ENCODE measurements at places on chromosomes 6 and 20.
A peak's percentile ranks its signal among the peaks of the same experiment; 100 is the strongest.

DNA sequence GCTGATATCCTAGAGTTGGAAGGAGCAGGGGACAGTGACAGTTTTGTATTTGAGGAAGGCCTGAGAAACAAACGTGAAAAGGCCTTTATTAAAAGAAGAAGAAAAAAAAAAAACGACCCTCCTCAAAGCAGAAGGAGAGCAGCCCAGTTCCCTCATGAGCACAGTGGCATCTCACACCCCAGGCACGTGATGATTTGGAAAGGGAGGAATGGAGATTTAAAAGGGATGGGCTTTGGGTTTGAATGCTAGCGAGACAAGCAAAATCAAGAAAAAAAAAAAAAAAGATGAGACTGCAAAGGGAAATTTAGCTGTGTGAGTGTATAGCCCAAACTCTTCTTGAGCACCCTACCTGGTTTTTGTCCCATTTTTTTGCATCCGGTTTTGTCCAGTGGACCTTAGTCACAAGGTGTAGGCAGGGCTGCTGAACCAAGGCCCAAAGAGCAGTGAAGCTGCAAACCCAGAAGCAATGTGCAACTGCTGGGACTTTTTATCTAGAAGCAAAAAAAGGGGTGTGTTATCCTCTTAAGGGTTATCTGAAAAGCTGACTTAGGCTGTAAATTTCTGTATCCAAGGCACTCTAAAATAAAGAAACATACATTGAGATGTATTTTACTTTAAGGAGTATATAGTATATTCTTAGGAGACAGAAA, 54.5 kb upstream of the RREB1 start:
- no peak for DNase-seq

GRCh38 chr6:10141746-10142443, 273.0 kb downstream of the TFAP2A start:
- no peak for DNase-seq

DNA sequence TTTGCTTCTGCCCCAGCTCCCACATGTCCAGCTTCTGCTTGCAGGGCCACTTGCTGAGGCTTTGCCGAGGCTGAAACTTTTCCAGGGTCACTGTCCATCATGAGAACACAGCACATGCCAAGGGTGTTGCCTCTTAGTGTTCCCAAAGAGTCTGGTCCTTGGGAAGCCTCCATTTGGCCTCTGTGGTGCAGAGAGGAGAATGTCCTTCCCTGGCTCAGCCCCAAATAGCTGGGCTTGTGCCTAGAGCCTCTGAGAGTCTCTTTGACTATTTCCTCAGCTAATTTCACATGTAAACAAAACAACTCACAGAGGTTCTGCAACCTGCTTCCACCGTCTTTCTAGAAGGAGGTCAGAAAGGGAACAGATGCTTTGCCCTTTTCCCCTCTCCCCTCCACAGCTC, 40.4 kb upstream of the RAB23 start:
- DNase-seq, result no peak

- no peak for DNase-seq
Measured at GRCh38 chr20:23163562-23163961, 77.4 kb upstream of the CD93 start.

DNA sequence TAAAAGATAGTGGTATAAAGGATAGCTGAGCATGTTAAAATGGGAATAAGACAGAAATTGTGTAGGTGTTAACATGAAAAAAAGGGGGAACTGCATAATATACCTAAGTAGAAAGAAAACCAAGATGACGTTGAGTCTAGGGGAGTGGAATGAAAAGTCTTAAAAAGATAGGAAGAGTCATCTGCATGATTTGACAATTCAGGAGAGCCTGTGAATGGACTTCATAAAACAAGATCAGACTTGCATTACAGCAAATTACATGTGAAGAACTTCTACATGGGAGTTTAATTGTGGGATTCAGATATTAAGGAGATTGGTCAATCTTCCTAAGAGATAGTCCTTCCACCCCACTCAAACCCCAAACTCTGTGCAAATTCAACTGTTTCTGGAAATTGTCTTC, 85.5 kb downstream of the WASF1 start:
- DNase-seq, result no peak

- no peak for DNase-seq
Measured at GRCh38 chr20:4546342-4546741, 175.4 kb upstream of the PRND start.

- DNase-seq, result peak; percentile 16
Measured at GRCh38 chr20:64156136-64156885, 7.9 kb upstream of the MYT1 start.

- no peak for DNase-seq
Measured at GRCh38 chr6:148401571-148401970, 58.9 kb downstream of the SASH1 start.

DNA sequence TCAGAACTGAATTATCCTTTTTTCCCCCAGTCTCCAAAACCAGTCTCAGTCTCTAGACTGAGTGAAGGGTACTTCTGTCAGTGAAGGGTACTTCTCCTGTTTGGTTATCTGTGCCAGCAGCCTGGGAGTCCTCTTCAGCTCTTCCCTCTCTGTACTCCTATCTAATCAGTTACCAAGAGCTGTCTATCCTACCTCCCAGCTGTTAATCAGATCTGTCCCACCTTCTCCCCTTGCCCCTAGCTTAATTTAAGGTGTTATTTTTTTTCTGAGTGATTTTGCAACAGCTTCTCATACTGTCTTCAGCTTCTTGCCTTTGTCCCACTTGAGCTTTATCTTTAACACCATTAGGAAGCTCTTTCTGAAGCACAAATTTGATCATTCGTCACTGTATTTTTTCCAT, 491.9 kb upstream of the SOX4 start:
- no peak for DNase-seq

GRCh38 chr6:117534974-117535373, 52.5 kb downstream of the DCBLD1 start:
- no peak for DNase-seq

- DNase-seq, result no peak
Measured at GRCh38 chr6:75089921-75090320, 115.9 kb downstream of the COL12A1 start.

DNA sequence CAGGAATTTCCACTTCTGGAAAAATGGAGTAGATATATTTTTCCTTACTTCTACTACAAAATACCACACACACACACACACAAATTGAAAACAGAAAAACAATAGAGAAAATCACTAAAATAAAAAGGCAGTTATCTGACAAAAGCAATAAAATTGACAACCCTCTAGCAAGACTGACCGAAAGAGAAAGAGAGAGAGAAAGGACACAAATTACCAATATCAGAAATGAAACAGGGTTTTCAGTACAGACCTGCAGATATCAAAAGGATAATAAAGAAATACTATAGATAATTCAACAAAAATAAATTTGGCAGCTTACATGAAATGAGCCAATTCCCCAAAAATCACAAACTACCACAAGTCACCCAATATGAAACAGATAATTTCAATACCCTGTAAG, 104.7 kb downstream of the OPRM1 start:
- DNase-seq, result no peak

DNA sequence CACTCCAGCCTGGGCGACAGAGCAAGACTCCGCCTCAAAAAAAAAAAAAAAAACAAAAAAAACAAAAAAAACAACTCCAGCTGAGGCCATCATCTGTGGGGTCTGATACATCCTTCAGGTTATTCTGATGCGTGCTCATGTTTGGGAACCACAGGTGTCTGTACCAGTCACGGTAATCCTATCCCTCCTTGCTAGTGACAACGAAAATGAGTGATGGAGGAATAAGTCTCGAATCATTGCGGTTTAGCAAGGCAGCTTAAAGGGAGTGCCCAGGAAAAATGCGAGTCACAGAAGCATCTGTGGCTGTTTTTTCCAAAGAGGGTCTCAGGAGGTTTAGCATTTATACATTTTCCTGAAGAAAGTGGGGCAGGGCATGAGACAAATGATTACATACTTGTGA, 48.8 kb downstream of the MCUR1 start:
- DNase-seq, result no peak

- no peak for DNase-seq
Measured at GRCh38 chr6:91590191-91590590, 1003.3 kb upstream of the MAP3K7 start.

DNA sequence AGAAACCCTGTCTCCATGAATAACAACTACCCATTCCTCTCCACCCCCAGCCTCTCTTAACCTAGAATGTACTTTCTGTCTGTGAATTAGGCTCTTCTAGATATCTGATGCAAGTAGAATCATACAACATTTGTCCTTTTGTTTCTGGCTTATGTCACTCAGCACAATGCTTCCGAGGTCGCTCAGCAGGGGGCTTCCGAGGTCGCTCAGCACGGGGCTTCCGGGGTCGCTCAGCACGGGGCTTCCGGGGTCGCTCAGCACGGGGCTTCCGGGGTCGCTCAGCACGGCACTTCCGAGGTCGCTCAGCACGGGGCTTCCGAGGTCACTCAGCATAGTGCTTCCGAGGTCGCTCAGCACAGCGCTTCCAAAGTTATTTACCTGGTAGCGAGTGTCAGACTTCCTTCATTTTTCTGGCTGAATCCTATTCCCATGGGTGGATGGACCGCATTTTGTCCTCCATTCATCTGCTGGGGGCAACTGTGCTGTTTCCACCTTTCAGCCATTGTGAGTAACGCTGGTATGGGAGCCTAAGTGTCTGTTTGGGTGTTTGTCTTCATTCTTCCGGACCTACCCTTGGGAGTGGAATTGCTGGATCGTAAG, 31.0 kb upstream of the BHLHE23 start:
- DNase-seq, result no peak

DNA sequence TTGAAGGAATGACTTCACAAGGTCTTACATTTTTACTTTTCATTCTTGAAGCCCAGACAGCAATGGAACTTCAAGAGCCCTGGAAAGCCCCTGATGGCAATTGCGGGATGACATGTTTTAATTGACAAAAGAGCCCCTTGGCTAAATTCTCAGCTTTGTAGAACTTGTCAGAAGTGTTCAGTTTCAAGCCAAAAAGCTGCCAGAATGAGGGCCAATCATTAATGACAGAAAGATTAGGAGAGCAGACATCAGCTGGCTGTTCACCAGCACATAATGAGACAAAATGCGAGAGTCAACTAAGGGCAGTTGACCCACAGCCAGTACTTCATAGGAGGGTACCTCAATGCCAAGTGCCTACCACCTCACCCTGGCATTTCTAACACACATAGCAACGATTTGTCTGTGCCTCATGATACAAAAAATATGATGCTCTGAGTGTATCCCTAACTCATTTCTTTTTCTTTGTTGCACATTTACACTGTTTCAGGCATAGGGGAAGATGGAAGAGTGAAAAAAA, 243.1 kb downstream of the MYLK4 start:
- DNase-seq, result no peak

DNA sequence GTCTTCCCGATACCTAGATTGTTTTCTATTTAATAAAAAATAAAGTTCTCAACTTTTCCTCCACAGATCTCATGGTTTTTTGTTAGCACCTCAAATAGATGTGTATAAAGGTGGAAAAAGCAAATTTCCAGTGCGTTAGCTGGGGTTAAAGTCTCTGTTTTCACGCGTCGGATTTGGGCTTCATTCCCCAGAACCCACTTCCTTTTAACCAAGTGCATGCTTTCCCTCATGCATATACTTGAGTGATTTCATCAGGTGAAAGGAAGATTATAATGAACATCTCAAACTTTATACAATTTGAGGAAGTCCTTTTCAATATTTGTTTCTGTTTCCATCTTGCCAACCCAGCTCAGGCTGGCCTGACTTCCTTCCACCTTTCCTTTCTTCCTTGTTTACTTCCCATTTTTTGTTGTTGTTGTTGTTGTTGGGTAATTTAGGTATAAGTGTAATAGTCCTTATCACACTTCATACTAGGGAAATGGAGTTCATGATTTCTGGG, 43.9 kb upstream of the GGTLC1 start:
- no peak for DNase-seq

DNA sequence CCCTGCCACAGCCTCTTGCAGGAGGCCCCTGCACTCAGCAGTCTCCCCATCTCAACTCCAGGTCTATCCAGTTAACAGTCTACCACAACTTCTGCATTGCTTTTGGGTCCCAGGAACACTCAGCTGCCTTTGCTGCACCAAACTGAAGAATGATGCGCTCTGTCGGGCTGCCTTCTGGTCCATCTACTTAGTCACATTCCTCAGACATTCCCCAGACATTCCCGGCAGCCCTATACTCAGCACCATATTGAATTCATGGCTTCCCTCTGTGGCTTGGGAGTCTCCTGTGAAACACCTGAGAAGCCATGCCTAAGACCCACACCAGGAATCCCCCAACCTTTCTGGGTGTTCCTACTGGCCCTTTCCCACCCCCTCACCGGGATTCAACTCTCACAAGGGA, 99.6 kb upstream of the COL21A1 start:
- no peak for DNase-seq

- no peak for DNase-seq
Measured at GRCh38 chr6:95017922-95018321, 559.4 kb upstream of the MANEA start.

DNA sequence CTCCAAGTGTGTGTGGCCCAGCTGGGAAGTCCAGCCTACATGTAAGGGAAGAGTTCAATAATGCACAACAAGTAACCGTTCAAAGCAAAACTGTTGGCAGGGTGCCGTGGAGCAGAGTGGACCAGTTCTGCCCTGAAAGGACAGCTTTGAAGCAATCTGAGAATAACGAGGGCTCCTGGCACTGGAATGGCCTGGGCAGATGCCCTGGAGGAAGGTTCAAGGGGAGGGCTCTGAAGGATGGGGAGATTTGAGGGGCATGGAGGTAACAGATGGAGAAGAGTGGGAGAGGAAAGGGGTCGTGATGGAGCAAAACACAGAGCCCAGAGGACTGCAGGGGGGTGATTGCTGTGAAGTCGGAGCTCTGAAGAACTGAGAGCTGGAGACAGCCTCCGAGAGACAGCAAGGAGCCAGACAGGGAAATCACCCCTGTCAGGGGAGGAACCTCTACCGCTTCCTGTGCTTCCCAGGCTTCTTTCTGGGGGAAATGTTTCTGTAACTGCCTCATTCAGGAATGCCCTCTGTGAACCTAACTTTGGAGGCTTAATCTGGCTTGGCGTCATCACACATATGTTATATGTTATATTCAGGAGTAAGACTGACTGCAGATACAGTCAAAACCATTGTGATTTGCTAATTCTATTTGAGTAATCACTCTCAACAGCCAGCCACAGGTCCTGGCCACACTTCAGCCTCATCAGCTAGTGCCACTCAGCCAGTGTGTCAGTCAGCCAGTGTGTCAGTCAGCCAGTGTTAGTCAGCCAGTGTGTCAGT, 41.2 kb downstream of the ZC3H12D start:
- no peak for DNase-seq

DNA sequence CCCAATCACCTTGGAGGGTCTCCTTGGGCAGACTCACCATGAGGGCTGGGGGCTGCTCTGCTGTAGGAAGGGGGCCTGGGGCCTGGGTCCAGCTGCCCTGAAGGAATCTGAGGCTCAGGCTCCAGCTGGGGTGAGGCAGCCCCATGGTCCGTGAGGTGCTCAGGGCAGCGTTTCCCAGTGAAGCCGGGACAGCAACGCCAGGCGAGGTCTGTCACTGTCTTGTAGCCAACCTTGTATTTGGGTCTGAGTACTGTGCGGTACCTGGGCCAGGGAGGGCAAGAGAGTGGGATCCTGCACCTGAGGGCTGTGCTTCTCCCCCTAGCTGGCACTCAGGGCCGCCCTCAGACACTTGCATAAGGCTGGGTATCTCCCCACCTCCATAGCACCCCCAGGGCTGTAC, 3.0 kb downstream of the EMILIN3 start:
- DNase-seq, result no peak

Measured in HT1080 (cell line).